ENCODE measurements at places on chromosomes 6 and 20.

- DNase-seq = no peak
These were observed 598.3 kb upstream of the HS3ST5 start for GRCh38 chr6:114941078-114941477.

DNA sequence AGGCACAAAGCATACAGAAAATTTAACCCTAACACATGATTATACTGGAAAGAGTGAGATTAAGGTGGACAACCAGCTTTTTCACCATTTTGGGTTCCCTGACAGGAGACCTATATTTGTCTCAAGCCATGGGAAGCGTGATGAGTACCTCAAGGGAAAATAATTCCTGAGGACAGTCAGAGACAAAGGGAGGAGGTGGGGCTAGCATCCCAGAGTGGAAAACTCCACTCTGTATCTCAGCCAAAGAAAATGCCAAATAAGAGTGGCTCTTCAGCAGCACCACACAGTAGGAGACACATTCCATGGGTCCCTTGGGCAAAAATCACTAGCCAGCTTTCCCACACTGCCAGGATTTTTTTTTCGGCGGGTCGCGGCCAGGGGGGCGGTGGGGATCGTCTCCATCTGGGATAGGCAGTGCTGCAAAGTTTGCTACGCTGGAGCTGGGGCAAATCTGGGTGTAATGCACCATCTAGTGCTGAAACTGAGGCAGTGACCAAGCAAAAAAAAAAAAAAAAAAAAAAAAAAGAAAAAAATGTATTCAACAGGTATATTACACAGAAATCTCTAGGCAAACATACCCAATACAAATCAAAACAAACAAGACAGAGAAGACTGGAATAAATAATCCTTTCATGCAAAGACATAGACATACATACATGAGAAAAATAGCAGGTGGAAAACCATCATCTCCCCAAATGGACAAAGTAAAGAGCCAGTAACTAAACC lies 77.3 kb upstream of the SLC35F1 start:
- no peak for DNase-seq

GRCh38 chr20:35663516-35664465 lies 909 bp downstream of the CPNE1 start:
- DNase-seq = peak; percentile 63

- no peak for DNase-seq
These were observed 19.3 kb downstream of the TOP1 start for GRCh38 chr20:41047975-41048305.

DNA sequence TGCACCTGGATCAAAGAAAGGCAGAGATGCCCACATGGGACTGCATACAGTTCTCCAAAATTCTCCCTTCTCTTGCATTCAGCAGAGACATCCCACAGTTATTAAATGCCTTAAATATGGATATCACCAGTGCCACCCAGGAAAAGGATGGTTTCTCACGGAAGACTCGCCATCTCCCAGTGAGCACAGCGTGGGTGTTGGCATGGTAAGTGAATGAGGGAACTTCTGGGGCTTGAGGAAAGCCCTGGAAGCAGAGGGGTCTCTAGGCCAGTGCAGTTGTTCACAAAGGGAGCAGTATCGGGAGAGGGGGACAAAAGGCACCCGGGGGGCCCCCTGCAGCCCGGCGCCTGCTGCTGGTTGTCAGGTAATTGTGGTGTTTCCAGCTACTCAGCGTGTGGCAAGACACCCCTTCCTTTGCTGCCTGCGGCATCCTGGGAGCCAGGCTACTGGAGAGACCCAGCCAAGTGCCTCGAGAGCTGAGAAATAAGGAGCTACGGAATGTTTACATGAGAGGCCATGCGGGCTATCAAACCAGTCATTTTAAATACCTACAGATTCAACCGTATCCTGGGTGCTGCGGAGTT lies 125.4 kb downstream of the PXDC1 start:
- no peak for DNase-seq

DNA sequence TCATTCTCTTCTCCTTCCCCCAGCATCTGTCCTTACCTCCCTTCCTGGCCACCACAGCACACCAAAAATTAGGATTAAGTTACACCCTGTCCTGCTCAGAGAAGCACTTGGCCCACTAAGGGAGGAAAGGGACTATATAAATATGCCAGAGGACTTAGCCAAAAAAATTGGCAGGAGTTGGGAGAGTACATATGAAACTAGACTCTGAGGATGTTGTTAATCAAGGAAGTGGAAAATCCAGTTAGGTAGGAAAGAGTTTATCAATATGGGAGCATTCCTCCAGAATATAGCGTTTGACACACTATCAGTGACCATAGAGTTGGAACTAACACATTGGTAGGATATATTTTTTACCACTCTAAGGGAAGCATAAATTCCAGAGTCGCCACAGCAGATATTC lies 57.3 kb upstream of the TSHZ2 start:
- DNase-seq = no peak

- DNase-seq = no peak
These were observed 1.6 kb upstream of the TRIB3 start for GRCh38 chr20:378961-379336.

- no peak for DNase-seq
These were observed 10.5 kb upstream of the TBX18 start for GRCh38 chr6:84774985-84775284.

GRCh38 chr20:50943069-50943468 lies 11.8 kb upstream of the ADNP start:
- no peak for DNase-seq

GRCh38 chr6:152478377-152479010 lies 158.7 kb downstream of the SYNE1 start:
- DNase-seq = no peak

- peak; percentile 21 for DNase-seq
These were observed 403.4 kb downstream of the SYNE1 start for GRCh38 chr6:152233547-152234320.

- DNase-seq = no peak
These were observed 21.2 kb downstream of the RSPH3 start for GRCh38 chr6:158978757-158979156.

DNA sequence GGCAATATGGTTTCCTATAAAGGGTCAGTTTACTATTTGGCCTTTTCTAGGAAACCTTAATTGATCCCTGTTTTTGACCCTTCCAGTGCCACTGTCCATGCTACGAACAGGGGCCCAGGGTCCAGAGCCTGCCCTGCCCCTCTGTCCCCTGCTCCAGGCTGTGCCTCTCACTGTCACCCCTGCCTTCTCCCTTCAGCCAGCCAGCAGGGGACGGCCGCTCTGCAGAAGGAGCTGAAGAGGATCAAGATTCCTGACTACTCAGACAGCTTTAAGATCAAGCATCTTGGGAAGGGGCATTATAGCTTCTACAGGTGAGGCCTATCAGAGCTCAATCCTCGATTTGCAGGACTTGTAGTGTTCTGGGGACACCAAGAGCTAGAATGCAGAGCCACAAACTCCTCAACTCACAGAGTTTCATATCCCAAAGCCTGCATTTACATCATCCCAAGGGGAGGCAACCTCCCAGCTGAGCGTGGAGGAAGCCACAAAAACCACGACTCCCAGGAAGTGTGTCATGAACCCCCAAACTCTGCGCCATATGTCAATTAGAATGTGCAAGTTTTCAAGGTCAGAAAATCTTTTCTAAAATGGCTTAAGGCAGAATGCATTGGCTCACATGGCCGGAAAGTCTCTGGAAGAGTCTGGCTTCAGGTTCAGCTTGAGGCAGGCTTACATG lies 3.6 kb downstream of the BPI start:
- no peak for DNase-seq

GRCh38 chr20:60281295-60281694 lies 323.1 kb downstream of the CDH26 start:
- DNase-seq = no peak

- DNase-seq = no peak
These were observed 14.9 kb downstream of the TRERF1 start for GRCh38 chr6:42436825-42437224.

- no peak for DNase-seq
These were observed 83.8 kb downstream of the FNDC1 start for GRCh38 chr6:159252955-159253508.

- no peak for DNase-seq
These were observed 340.3 kb downstream of the EPHA7 start for GRCh38 chr6:93079061-93079460.

GRCh38 chr20:18014411-18014810 lies 43.3 kb downstream of the OVOL2 start:
- DNase-seq = no peak

GRCh38 chr6:46035242-46035641 lies 19.6 kb upstream of the CLIC5 start:
- DNase-seq = no peak

- DNase-seq = no peak
These were observed 244.6 kb downstream of the GJA1 start for GRCh38 chr6:121680058-121680457.

DNA sequence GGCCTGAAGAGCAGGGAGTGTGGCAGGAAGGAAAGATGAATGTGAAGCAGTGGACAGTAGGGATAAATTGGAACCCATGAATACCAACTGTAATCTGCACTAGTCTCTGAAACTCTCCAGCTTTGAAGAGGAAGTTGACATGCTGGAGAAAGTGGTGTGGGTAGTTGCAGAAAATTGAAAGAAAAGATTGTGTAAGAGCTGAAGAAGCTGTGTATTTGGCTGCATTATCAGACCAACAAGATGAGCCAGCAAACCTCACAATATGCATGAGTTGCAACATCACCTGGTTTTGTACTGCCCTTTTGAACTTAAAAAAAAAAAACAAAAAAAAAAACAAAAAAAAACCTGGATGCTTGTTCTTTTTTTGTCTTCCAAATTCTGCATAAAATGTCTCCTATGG lies 921.9 kb upstream of the EYS start:
- no peak for DNase-seq

DNA sequence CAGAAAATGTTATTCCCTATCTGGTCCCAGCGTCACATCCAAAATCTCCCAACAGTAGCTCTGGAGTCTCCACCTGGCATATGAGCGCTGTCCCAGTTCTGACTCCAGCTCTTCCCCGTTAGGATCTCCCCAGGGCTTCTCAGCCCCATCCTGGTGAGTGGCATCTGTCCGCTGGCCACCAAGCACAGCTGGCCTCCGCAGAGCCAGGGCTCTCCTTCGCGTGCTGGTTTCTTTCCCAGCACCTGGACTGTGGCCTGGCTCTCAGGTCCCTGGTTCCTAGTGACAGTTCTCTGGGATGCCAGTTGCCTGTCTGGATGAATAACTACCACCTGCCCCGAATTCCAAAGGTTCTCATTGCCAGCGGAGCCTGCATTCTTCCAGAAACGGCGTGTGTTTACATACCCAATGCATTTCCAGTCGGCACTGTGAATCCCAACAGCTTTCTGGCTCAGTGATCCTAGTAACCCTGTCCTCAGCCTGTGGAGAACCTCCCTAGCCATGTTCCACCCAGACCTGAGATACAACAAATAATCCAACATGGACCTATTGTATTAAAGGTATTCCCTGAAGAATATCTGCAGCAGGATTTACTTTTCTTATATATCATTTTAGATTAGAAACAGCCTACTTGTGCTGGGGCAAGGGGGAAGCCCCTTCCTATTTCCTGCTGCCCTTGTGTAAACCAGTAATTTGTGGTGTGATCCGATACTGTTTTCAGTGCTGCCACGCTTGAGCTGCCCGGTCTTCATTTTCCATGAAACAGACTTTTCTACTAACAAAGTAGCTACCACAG lies 69.9 kb upstream of the PDE10A start:
- no peak for DNase-seq

DNA sequence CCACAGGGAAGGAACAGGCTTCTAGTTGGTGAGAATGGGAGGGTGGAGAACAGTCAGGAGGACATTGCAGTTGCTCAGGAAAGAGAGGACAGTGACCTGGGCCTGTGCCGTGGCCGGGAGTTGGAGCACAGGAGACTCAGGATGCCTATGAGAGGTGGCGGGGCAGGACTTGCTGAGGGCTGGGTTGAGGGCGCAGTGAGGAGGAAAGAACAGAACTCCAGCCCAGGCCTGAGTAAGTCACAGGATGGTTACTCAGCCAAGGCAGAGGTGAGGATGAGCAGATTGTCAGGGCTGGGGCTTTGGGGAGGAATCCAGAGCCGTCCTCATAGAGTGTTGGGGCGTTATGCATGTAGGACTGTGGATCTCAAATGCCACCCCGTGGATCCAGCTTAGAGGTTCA lies 21.2 kb downstream of the CST4 start:
- DNase-seq = no peak

- no peak for DNase-seq
These were observed 1.6 kb downstream of the CPNE5 start for GRCh38 chr6:36837686-36838085.

DNA sequence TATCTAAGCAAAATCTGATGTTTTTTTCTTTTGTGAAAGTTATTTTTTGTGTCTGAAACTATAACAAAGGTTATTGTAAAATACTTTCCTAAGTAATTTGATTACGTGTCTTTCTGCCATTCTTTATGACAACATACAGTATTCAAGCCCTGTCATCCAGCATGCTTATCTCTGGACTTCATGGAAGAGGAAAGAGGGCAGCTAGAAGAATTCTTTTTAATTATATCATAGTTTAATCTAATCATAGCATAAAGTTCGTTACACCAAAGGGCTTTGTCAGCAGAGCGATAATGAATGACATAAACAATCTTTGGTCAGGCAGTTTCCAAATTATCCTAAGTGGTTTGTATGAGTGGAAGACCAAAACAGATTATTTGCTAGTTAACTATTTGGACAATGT lies 3.5 kb downstream of the ENPP3 start:
- no peak for DNase-seq

DNA sequence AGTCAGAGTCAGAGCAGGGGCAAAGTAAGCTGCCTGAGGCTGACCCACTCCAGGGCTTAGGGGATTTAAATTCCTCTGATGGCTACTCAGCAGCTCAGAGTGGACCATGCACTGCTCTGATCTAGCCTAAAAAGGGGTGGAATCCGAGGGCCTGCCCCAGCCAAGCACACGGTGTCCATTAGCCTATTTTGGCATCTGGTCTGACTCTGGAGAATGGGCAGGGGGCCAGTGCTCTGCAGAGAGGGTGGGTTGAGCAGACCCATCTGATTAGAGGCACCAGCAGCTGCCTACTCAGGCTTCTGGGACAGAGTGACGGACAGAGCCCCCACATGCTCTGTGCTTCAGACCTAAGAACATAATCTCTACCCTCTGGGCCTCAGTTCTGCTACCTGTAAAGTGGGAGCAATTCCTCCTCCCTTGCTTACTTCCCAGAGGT lies 25.9 kb upstream of the TGM2 start:
- no peak for DNase-seq

- no peak for DNase-seq
These were observed 278.3 kb upstream of the PLCB4 start for GRCh38 chr20:8790442-8791074.

GRCh38 chr20:11168026-11168425 lies 494.2 kb upstream of the JAG1 start:
- no peak for DNase-seq

DNA sequence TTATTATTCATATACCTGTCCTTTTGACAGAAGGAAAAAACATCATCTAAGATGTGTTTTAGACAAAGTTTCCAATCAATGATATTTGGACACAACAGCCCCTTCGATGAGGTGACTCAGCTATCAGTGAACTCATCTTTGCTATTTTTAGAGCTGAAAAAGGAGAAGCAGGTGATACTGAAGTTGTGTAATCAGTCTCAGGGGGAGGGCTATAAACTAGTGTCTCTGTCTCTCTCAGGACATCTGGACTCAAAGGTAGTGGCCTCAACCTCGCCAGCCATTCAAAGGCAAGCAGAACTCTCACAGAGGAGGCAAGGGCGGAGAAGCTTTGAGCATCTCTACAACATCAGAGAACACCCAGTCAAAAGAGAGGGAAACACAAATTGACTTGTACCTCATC lies 135.4 kb downstream of the BFSP1 start:
- no peak for DNase-seq

All from stimulated activated naive CD4-positive, alpha-beta T cell (primary cell).